Activated naive CD4-positive, alpha-beta T cell treated with anti-CD3 and anti-CD28 coated beads for 36 hours (primary cell): ENCODE measurements at places on chromosomes 6 and 20. TPM values are rescaled to one million over a fixed set of nuclear protein-coding genes. Genes with fewer than 3 reads are reported as not detected.

ROS1 gene
- total RNA-seq = not detected

HUS1B gene
- total RNA-seq = 1.2 TPM

MOG gene
- not detected for total RNA-seq

EYA4 gene
- not detected for total RNA-seq
